ENCODE measurements at places on chromosomes 1 and 21. TPM values are rescaled to one million over a fixed set of nuclear protein-coding genes. Genes with fewer than 3 reads are reported as not detected.

The TMEM81 gene
- 2.1 TPM for total RNA-seq

The QSOX1 gene
- total RNA-seq: 13.6 TPM

The TSPEAR gene
- total RNA-seq: not detected

The CTSK gene
- 3.9 TPM for total RNA-seq

The DYNLT4 gene
- not detected for total RNA-seq

The KCNE2 gene
- not detected for total RNA-seq

The TMEM61 gene
- not detected for total RNA-seq

The VWA5B1 gene
- not detected for total RNA-seq

The MMEL1 gene
- 0.31 TPM for total RNA-seq

The SPATA21 gene
- total RNA-seq: not detected

The FHAD1 gene
- 9.1 TPM for total RNA-seq

The SH2D1B gene
- not detected for total RNA-seq

The RBM11 gene
- total RNA-seq: 6.2 TPM

The FCER1G gene
- total RNA-seq: 0.34 TPM

The IQGAP3 gene
- 31.5 TPM for total RNA-seq

The LCE1F gene
- total RNA-seq: not detected

The SMYD3 gene
- 40.5 TPM for total RNA-seq

The KLHDC7A gene
- total RNA-seq: 0.53 TPM

All from neural progenitor cell (in vitro differentiated cells).